ENCODE measurements at places on chromosomes 1 and 21.

GRCh38 chr1:100187912-100188311 lies 9.9 kb upstream of the LRRC39 start:
- peak; percentile 8 for DNase-seq

DNA sequence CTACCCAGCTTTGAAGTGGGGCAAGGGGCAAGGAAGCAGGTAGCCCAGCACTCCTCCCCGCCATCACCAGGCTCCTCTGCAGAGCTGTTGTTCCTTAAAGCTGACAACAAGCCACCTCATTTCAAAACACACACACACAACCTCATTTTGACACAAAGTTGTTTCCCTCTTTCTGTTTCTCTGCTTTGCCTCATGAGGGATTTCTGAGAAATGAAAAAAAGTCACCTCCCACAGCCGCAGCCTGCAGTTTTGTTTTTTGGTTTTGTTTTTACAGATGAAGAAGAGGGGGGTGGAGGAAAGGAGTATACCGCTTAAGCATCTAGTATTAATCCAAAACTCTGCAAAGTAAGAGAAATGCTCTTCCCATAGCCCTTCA lies 12.1 kb downstream of the MCL1 start:
- no peak for DNase-seq

GRCh38 chr1:194658090-194658439 lies 1471.7 kb upstream of the B3GALT2 start:
- DNase-seq: no peak

DNA sequence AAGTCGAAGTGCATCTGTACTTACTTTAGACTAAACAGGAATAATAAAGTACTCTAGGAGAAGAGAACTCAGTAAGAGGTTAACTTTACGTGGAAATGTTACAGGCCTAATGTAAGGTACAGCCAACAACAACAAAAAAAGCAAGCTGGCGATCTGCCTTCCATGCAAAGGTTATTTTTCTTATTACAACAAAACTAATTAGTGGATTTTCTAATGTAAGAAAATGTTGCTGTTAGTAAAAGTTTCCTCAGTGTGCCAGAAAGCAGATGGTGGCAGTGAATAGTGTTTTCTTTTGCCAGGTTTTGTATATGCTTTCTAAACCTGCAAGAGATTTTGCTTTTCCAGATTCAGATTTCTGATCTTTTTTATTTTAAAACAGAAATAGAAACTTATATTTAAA lies 179.2 kb downstream of the NFIA start:
- no peak for DNase-seq

GRCh38 chr1:229874609-229875008 lies 192.4 kb upstream of the GALNT2 start:
- DNase-seq: no peak

DNA sequence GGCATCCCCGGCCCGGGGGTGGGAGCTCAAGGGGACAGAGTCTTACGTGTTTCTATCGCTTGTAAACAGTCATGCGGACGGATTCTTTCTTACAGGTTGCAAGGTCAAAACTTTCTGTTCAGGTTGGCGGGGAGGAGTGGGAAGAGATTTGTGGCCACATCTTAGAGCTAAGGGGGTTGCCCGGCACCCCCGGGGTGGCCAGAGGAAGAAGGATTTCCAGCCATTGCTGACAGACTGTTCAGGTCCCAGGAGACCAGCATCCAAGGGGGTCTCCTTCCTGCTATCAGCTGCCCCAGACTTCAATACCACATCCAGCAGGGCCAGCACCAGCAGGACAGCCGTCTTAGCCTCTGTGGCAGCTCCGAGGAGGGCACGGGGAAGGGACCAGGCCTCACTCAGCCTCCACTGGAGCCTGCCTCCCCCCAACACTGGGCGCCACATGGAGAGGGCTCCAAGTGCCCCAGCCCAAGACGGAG lies 52.0 kb downstream of the KIF21B start:
- no peak for DNase-seq

- DNase-seq: no peak
These were observed 59.7 kb downstream of the DESI2 start for GRCh38 chr1:244712669-244713068.

DNA sequence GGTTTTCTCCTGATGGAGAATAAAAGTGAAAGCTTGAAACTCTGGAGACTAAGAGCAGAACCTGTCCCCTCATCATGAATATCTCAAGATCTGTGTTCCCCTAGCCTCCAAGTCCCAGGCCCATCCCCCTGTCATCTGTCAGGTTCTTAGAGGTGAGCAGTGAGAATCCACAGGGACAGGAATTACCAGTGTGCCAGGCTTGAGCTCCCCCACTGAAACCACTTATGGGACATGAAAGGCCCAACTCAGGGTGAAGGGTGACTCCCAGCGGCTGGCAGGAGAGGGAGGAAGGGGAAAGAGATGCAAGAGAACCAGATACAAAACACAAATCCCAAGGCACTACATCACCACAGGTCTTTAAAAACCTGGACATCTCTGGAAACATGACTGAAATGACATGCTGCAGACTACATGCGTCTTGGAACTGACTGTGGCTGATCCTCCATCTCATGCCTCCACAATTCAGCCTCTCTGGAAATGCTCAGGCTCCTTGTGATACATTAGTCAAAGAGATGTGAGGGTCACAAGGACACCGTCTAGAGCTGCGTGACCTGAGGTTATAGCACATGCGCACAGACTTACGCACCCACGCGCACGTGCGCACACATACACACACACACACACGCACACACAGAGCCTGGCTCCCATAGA lies 6.8 kb upstream of the LY9 start:
- no peak for DNase-seq

- peak; percentile 36 for DNase-seq
These were observed 17.7 kb upstream of the ADGRB2 start for GRCh38 chr1:31781756-31782371.

DNA sequence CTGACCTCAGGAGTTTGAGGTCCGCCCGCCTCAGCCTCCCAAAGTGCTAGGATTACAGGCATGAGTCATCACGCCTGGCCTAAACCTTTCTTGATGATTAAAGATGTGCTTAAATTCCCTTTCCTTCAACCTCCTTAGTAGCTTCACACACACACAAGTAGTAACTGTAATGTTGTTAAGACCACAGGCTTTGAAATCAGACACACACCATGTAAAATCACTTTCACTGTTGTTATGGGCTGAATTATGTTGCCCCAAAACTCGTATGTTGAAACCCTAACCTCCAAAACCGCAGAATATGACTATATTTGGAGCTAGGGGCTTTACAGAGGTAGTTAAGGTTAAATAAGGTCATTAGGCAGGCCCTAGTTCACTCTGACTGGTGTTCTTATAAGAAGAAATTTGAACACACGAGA lies 180.2 kb downstream of the NR5A2 start:
- DNase-seq: no peak

DNA sequence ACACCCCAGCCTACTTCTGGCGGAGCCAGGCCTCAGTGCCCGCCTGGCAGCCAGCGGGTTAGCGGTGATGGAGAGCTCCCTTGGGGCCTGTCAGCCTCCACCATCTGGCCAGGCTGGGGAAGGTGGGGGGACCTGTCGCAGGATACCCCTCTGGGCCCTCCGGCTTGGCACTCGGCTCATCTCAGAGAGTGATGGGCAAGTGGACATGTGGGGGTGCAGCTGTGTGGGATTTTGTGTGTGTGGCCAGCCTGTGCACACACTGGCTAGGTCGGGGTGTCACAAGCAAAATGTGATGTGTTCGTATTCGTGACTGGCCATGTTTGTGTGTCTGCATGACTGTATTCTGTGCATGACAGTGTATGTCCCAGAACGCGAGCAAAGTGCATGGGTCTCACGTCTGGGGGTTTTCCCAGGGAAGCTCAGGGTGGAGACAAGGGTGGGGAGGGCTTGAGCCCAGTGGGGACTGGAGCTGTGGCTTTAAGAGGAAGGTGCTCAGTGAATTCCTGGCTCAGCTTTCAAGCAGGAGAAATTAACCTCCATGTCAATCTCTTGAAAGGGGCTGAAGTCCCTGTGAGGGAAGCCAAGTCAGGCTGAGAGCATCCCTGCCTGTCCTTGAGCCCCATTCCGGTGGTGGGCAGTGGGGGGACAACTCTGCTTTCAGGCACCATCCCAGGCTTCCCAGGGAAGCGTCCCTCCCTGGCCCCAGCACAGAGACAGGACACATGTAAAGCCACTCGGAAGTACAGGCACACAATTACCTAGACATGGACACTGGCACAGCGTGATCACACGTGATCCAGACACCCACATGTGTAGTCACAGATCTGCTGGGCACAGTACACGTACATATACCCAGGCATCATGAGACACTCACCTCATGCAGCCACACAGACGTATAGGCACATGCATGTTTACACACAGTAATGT lies 21.1 kb upstream of the ADGRB2 start:
- DNase-seq: peak; percentile 78

DNA sequence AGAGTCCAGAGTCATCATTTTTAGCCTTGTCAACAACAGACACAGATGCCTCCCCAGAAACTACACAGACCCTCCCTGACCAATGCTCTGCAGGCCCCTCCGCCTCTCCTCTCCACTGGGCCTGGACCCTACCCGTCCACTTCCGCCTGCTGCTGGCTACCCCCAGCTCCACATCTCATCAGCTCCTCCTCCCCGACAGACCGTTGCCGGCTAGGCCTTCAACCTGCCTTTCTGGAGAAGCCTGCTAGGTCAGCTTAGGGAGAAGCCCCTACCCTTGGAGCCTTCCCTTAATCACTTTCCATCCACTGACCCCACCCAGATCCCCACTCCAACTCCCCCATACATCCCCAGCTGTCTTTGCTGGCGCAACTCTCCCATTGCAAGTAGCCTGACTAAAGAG lies 1.4 kb downstream of the TRIM17 start:
- no peak for DNase-seq

- DNase-seq: no peak
These were observed 347.4 kb downstream of the SIPA1L2 start for GRCh38 chr1:232282498-232282897.

DNA sequence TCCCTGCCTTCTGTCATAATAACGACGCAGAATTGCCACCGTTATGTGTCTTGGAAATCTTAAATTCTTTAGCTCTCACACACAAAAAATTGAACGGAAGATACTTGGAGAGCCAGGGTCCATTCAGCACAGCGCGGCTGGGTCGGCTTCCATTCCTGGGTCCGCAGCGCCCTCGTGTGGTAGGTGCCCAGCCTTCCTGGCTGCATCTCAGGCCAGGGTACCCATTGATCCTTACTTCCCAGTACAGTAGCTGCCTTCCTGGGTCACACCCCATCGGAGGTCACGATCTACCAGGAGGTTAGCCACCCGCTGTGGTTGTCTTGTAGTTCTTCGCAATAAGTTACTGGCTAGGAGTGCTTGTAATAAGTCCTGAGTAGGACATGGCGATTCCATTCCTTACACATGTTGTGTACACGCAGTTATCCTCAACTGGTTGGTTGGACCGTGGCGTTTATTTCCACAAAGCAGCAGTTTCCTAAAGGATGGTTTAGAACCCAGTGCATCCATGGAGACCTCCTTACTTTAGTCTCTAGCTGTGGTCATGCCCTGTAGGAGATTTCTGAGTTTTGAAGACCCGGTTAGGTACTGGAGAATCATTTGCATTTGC lies 9.9 kb upstream of the MTARC1 start:
- peak; percentile 90 for DNase-seq

DNA sequence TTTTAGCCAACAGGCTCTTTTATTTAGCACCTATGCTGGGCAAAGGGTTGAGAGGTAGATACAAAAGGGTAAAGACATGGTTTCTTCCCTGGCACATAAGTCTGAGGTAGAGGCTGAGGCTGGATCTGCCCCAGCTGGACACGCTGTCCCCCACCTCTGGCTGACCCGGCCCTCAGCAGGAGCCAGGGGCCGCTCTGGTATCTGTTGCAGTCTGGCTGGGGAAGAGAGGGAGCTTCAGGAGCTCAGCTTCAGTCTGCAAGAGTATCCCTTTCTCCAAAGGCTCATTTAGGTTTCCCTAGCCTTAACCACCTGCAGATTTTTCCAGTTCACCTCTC lies 14.2 kb downstream of the BLACAT1 start:
- DNase-seq: no peak

DNA sequence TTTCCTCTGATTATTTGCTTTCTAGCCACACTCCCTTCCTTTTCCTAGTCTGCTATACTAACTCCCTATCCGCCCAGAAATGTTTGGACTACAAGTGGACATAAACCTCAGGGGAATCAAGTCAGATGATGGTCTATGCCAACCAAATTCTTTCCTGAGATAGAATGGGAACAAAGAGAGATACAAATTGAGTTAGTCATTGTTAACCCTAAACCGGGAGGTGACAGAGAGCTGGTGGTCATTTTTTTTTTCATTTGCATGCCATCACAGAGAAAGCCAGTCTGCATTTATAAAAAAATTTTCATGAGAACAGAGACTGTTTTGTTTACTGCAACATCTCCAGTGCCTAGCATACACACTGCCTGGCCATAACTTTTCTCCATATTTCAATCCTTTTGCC lies 35.0 kb downstream of the MYSM1 start:
- DNase-seq: no peak
